T47D (cell line): ENCODE measurements at places on chromosomes 2 and 18.
A peak's percentile ranks its signal among the peaks of the same experiment; 100 is the strongest.

GRCh38 chr2:70939001-70939838 lies 3.5 kb downstream of the ATP6V1B1 start:
- DNase-seq, result no peak

GRCh38 chr2:162261032-162261945 lies 18.0 kb upstream of the FAP start:
- peak; percentile 44 for DNase-seq

DNA sequence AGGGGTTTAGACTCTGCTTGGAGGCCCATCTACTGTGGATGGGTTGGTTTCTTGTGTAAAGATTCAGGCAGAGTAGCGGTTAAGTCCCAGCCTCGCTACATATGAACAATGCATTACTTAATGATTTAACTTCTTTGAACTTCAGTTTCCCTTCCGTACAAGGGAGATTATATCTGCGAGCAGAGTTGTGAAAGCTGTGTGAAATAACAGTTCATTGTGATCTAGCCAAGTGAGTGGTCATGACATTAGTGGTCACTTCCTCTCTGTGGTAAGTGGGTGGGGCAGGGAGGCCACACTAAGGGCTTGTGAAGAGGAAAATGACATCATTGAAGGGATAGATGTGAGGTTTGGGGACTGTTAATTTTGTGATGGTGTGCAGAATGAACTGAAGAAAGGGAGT lies 14.1 kb upstream of the MEX3C start:
- DNase-seq, result no peak

DNA sequence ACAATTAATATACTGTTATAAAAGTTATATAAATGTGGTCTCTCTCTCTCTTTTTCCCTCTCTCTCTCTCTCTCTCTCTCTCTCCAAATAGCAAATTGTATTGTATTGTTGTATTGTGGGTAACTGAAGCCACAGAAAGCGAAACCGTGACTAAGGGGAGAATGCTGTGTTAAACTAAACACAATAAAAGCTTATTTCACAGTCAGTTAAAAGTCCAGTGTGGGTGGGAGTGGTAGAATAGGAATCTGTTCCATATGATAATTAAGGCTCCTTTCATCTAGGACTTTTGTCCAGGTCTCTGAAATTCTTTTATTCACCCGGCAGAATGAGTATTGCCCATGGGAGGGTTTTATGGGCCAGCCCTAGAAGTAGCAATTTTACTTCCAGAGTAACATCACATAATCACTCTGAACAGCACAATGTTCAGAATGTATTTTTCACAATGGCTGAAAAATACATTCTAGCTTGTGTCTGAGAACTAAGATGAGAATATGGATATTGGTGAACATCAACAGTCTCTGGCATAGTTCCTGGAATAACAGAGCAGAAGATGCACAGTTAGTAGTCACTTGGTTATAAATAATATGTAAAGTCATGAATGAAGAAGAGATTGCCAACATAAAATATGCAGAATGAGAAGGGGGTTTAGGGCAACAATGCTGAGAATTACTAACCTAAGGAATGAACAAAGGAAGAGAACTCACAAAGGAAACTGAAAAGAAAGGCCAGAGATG lies 399.1 kb downstream of the PLCL1 start:
- no peak for DNase-seq

DNA sequence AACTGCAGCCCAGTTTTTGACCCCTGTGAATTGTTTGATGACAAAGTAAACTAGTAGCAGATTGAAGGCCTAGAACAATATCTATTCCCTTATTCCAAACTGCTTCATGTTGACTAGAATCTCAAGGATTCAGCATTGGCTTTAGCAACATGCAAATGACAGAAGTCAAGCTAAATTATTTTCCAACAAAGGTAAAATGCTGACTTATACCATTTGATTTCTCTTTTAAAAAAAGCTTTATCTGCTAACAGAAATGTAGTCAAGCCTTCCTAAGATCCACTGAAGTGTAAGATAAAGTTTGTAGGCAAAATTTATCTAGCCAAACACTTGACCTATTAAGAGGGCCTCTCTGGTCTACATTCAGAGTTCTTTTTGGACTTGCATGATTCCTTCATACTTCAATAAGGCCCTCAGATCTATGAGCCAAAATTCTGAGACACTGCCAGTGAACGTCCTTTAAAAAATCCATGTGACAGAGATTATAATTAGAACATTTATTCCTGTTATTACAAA lies 9.5 kb upstream of the CYBRD1 start:
- DNase-seq, result no peak

DNA sequence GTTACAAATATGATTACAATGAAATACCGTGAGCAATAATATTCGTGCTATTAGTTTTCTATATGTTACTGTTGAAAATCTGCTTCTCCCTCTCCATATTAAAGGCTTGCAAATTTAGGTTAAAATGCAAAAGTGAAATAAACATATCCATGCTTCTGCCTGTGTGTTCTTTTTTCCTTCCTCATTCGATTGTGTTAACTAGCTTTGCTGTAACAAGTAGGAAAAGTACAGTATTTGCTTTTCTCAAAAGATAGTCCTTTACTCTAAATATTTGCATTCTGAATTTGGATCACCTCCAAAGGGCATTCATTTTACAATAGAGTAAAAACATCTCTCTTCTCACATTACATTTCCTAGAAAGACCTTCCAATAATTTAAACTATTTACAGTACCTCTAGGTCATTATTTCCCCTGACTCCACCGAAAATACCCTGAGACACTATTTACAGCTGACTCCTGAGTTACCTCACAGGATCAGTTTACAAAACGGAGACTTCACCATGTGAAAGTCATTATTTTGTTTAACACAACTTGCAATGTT lies 835.0 kb upstream of the FANCL start:
- DNase-seq, result peak; percentile 2
